ENCODE measurements at places on chromosomes 7 and 10. TPM values are rescaled to one million over a fixed set of nuclear protein-coding genes. Genes with fewer than 3 reads are reported as not detected.

Gene SPDYE11
- not detected for total RNA-seq

Gene MKX
- 0.08 TPM for total RNA-seq

Gene PLAU
- total RNA-seq = 16.5 TPM

Gene MALSU1
- total RNA-seq = 52.3 TPM

Gene HOXA5
- not detected for total RNA-seq

Gene MSMB
- not detected for total RNA-seq

Gene CCZ1
- 10.2 TPM for total RNA-seq

Gene FOXI2
- not detected for total RNA-seq

Gene ADAM12
- total RNA-seq = 56.4 TPM

Gene PPP1R3A
- total RNA-seq = not detected

Gene CPEB3
- total RNA-seq = 0.68 TPM

Gene TAS2R41
- not detected for total RNA-seq

Gene ANXA8L1
- not detected for total RNA-seq

Gene MYL10
- total RNA-seq = not detected

Gene ACTR3C
- 0.15 TPM for total RNA-seq

Gene PON1
- not detected for total RNA-seq

Gene JCAD
- total RNA-seq = 2.2 TPM

Gene PNLIPRP2
- not detected for total RNA-seq

Gene ELFN1
- 0.08 TPM for total RNA-seq

Gene TMEM236
- total RNA-seq = not detected

Gene INSYN2A
- 0.15 TPM for total RNA-seq

Gene PRKAR2B
- 1.5 TPM for total RNA-seq

Gene INMT
- 104 TPM for total RNA-seq

Gene SPOCK2
- total RNA-seq = 0.12 TPM

Gene SFTPD
- 0.15 TPM for total RNA-seq

Gene IRF5
- total RNA-seq = 0.15 TPM

Gene CHST12
- total RNA-seq = 6.0 TPM

Gene SYNPO2L
- total RNA-seq = not detected

Gene C10orf105
- total RNA-seq = under 0.01 TPM

Gene PTPRE
- total RNA-seq = 0.90 TPM

Gene DIP2C
- total RNA-seq = 24.9 TPM

Gene HOXA1
- not detected for total RNA-seq

Gene NUTM2B
- total RNA-seq = not detected

Gene KLLN
- 0.12 TPM for total RNA-seq

Gene ADARB2
- not detected for total RNA-seq

Gene TRIM4
- 21.2 TPM for total RNA-seq

Gene IDI2
- not detected for total RNA-seq

Gene MSS51
- total RNA-seq = 0.60 TPM

Gene SPDYE18
- total RNA-seq = 0.08 TPM

Gene PLEKHA8
- 7.6 TPM for total RNA-seq

Gene CCL24
- not detected for total RNA-seq

Gene CCDC172
- not detected for total RNA-seq

Gene PDE1C
- total RNA-seq = 53.9 TPM
